ENCODE measurements at places on chromosomes 6 and 20. TPM values are rescaled to one million over a fixed set of nuclear protein-coding genes. Genes with fewer than 3 reads are reported as not detected.

The OR2H1 gene
- not detected for polyA plus RNA-seq

The KCNG1 gene
- polyA plus RNA-seq: 20.3 TPM

The MTFR2 gene
- 3.3 TPM for polyA plus RNA-seq

The ZDHHC14 gene
- polyA plus RNA-seq: 2.2 TPM

GRCh38 chr20:4162766-4163165 is 147.4 kb upstream of the RNF24 start:
- no peak for DNase-seq

GRCh38 chr6:87628881-87629280 is 38.9 kb downstream of the ORC3 start:
- DNase-seq: no peak

DNA sequence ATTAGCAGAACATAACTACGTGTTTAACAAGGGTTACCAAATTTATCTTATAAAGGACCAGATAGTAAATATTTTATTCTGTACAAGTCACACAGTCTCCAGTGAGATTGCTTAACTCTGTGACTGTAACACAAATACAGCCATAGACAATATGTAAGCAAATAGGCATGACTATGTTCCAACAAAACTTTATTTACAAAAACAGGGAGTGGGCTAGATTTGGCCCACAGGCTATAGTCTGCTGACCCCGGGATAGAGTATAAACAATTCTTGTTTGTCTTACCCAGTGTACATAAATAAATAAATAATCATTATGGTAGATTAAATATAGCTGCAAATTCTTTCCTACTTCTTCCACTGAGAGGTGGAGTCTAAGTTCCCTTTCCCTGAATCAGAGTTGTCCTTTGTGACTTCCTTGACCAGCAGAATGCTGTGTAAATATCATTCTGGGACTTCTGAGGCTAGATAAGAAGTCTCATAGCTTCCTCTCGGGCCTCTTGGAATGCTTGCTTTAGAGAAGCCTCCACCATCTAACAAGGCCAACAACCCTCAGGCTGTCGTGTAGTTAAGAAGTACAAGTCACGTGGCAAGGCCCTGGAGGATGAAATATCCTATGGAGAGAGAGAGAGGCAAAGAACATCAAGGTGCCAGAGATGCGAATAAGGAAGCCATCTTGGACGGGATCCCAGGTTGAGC is 59.1 kb upstream of the TMEM244 start:
- DNase-seq: no peak

DNA sequence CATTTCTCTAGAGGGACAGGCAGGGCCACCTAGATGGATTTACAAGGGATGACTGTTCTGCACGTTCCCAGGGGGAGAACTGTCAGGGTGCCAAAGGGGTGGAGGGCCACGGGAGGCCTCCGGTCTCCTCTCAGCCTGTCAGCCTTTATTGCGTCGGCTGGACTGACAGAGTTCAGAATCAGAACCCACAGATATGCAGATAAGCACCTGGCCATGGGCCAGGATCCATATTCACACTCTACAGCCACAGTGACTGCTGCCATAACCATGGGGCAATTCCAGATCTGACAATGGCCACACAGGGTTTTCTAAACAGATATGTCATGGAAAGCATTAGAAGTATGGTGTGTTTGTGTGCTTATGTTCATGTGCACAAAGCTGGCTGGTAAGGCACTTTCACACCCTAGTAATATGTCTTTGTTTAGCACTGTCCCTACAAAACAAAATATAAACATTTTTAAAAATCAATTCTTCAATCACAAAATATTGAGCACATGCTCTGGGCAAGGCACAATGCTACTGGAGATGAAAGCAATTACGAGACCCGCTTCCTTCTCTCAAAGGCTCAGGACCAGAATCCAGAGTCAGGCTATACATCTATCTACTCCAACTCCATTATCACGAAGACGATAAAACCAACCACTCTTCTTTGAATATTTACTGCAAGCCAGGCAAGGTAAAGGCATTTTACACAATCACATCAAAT is 29.1 kb downstream of the TRAM2 start:
- DNase-seq: no peak

DNA sequence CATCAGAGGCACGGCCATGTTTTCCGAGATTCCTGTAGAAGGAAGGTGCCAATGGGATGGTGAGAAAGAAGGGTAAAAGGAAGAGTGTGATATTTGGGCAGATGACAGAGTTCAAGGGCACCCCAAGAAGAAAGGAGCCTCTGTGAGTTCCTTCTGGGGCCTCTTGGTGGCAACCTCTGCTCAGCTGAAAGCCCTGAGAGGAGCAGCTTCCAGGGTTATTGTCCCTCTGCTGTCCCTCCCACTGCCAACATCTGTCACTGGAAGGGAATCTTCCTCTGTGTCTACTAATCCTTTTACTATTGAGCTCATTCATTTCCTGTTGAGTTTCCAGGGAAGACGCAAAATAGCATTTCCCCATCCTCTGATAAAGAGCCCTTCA is 40.0 kb upstream of the KCNK16 start:
- DNase-seq: no peak

DNA sequence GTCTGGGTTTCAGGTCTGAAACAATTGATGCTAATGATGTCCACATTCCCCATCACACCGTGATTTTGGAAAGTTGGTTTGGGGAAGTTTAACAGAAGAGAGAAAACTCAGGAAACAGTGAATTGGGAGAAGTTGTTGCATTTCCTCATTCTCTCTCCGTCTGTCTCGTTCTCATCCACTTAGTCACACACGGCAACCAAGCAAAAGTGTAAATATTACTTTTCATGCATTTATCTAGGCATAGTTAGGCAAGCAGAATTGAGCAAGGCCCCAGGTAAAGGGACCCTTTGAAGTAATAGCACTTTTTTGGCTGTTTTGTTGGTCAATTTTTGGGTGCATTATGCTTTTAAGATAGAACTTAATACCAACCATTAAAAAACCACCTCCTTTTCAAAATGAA is 137.0 kb upstream of the SULF2 start:
- no peak for DNase-seq

DNA sequence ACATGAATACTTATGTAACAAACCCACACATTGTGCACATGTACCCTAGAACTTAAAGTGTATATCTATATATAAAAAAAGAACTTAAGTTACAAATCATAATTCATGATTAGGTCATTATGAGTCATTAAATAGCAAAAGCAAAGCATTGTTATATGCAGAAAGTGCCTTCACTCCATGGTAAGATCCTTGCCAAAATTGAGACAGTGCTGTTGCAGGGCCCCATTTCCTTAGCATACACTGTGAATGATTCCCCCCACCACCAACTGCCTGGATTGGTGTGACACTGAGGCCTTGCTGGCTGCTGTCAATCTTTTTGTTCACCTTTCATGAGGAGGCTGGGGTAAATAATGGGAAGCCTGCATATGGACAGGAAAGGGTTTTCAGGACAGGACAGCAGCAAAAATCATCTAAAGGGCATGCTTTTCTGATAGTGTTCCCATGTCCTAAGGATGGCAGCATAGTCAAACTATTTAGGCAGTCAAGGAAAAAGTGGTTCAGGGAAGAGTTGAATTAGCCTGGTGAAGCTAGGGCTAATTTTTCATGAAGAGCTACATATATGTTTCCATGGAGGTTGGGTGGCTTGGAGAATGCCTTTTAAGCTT is 188.2 kb upstream of the ASCC3 start:
- no peak for DNase-seq

DNA sequence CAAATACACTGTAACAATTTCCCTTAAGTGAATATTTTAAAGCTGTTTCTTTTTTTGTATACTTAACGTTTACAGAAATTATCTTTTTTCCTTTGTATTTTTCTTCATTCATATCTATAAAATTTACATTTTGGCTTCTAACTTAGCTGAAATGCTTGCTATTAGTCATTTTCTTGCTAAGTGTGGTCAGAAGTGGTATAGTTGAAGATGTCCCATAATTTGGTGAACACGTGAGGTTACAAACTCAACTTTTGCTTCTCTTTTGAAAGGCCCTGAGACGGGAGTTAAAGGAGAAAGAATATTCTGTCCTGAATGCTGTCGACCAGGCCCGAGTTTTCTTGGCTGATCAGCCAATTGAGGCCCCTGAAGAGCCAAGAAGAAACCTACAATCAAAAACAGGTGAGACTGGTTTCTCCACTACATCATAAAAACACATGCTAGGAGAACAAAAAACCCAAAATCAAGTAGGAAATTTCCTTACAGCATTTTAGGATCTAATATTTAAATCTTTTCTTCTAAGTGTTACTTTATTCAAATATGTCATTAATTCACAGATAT is 445.0 kb downstream of the UTRN start:
- no peak for DNase-seq

DNA sequence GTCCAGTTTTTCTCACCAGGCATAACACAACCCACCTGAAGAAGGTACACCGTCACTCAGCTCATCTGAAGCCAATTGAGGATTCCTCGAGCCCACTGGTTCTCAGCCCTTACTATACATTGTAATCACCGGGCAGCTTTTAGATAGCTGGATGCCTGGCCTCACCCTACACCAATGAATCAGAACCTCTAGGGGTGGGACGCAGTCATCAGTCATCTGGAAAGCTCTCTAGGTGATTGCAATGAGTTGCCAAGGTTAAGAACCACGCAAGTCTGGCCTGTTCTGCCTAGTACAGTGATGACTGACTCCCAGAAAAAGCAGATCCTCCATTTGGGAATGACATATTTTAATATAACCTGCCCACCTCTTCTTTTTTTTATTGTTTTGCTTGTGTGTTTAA is 41.1 kb downstream of the MC3R start:
- DNase-seq: no peak

GRCh38 chr20:38599410-38599882 is 2.2 kb upstream of the ARHGAP40 start:
- DNase-seq: no peak

DNA sequence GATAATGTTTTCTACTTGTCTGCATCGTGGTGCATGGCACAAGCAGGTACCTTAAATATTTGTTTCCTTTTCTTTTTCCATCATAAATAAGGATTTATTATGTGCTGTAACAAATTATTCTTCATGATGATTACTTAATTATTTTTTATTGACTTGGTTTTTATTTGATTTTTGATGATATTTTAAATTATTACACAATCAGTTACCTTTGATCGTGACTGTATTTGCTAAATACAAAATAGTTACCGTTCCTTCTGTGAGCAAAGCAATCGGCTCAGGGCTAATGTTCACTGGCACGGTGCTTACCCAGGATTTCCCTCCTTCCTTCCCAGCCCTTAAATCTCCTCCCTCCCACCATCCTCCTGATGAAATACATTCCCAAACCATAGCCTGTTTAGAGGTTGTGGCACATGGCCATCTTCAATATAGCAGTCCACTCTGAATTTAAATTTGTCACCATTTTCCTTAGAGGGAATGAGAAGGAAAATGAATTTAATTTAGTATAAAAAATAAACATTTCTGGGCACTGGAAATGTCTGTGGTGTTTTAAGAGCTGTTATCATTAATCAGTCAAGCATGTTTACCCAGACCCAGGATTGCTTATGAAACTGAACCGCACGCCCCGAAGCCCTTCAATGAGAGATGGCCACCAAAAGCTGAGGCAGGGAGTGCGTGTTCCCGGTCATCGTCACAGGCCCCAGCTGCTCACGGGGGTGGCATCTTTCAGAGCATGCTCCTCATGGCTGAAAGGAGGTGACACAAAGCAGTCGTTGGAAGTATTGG is 23.0 kb upstream of the EXOC2 start:
- no peak for DNase-seq

- DNase-seq: no peak
Observed at GRCh38 chr20:6439737-6440442, 317.1 kb upstream of the FERMT1 start.

- DNase-seq: no peak
Observed at GRCh38 chr6:71254323-71254722, 34.3 kb upstream of the OGFRL1 start.

DNA sequence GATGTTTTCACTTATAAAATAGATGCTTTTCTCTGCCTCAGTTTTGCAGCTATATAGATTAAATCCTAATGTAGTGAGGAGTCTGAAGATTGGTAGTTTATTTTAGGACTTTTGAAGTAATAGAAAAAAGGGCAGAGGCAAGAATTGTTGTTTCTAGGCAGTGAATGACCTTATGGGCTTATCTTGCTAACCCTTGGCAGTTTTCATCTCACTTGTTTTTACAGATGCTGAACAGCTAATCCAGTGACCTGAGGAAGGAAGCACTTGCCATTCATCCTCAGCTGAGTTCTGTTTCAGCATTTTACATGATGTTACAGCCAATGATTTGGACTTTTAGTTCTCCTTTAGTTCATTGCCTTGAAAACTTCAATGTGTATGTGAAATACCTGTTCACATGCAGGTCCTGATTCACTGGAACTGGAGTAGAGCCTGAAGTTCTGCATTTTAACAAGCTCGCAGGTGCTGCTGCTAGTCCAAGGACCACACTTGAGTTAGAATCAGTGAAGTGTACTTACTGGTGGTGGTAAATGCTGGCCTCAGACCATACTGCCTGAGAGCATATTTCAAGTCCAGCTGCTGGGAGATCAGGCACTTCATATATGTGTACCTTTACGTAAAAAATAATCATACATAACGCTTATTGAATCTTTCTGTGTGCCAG is 86.9 kb downstream of the TULP4 start:
- no peak for DNase-seq

- DNase-seq: no peak
Observed at GRCh38 chr6:105263685-105264610, 84.1 kb upstream of the POPDC3 start.

DNA sequence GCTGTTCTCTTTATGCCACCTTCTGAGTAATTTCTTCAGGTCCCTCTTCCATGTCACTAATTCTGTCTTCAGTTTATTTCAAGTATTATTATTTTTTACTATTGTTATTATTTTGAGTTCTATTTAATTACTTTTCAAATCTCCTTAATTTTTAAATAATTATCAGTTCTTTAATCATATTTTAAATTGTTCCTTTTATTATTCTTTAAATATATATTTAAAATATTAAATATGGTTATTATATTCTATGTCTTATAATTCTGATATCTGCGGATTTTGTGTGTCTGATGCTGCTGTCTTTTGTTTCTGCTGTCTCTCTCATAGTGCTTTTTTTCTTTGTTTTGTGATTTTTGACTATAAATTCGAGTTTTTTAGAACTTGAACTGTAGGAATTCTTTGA is 2.2 kb downstream of the POLR1H start:
- no peak for DNase-seq
